ENCODE measurements at places on chromosomes 6 and 20.

DNA sequence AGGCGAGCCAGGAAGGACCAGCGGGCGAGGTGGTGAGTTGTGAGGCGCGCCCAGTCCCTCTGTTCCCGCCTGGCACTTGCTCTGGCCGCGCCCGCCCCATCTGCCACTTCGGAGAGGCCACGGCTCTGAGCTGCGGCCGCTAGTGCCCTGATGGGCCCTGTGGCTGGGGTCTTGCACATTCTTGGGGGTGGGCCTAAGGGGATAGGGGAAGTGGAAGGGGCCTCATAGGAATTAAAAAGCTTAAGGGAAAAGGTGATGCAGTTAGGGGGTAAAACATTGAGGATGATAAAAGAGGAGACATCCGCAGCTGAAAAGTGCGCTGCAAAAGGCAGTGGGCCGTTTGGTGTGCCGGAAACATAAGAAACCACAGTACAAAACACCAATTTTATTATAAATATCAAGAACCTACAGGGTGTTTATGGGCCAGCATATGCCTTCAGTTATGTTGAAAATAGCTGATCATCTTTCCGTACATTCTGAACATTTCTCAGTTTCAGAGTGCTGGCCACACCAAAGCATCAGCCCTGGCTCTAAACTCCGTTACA lies 1.1 kb upstream of the PSMB8 start:
- DNase-seq: no peak

DNA sequence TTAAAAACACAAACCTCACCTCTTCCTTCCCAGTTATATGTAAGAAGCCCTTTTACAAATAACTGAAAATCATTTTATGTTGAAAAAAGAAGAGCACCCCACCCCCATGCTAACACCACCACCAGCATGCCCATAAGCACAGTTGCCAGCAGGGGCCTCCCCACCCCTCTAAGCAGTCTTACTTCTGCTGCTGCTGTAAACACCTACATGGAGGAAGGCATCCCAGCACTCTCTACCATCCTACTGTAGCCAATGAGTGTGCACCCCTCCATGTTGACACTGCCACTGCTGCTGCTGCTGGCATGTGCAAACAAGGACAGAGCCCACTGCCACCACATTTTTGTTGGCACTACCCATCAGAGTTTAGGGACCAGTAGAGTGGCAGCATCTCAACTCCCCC lies 49.6 kb upstream of the PHIP start:
- DNase-seq: no peak

DNA sequence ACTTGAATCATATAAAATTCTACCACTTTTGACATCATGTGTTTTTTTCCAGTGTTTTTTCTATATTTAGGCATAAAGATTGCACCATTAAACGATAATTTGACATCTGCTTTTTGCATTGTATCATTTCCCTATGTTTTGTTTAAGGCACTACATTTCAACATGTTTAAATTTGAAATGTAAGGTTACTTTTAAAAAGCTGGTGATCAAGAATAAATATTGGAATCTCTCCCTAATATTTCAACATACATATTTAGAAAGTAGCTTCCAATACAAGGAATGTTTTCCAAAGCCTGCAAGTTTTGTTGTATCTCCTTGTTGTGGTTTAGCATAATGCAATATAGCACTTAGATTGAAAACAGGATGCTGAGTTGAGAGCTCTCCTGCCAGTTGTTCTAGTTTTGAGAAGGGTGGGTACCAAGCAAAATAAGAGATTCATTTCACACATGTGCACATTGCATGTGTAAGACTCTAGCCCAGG lies 76.5 kb downstream of the SYNJ2 start:
- no peak for DNase-seq

DNA sequence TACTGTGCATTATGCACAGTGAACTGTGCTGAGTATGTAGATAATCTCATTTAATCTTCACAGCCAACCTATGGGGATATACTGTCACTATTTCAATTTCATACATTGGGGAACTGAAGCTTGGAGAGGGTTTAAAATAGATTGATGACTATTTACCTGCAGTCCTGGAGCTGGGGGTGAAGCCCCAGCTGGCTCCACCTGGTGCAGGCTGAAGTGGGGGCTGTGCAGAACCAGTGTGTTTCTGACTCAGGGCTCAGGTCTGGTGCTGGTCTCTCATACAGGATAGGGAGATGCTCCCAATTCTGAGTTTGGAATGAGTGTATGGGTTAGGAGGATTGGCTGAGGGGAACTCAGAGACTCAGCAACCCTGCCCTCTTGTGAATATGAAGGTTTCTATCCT lies 176.1 kb upstream of the CEP162 start:
- no peak for DNase-seq

DNA sequence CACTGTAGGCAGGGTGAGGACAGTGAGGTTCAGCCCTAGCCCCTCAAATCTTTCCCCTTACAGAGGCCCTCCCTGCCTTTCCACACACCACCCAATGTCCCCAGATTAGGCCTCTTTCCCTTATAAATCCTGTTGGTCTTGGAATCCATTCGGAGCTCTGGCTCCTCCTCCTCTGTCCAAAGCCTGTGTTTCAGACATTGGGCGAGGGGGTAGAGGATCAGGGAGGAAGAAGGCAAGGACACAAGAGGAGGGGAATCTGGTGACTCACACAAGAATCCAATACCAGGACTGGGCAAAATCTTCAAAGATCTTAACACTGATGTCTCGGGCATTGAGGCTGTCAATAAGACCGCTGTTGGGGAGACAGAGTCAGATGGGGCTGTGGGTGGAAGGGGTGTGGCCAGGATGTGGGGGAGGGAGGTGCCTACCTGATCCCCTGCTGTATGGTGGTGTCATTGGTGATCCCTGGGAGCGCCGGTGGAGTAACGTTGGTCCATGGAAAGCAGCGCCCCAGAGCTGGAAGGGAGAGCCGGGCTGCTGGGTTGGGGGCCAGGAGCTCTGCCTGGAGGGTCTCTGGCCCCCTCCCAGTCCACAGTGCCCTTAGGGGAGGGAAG lies 7.6 kb downstream of the SLC44A4 start:
- DNase-seq: no peak

GRCh38 chr20:8996817-8997512 lies 71.9 kb upstream of the PLCB4 start:
- DNase-seq: no peak

- no peak for DNase-seq
Measured at GRCh38 chr6:93293872-93294271, 125.5 kb downstream of the EPHA7 start.

- DNase-seq: no peak
Measured at GRCh38 chr20:25422032-25422431, 14.6 kb downstream of the GINS1 start.

DNA sequence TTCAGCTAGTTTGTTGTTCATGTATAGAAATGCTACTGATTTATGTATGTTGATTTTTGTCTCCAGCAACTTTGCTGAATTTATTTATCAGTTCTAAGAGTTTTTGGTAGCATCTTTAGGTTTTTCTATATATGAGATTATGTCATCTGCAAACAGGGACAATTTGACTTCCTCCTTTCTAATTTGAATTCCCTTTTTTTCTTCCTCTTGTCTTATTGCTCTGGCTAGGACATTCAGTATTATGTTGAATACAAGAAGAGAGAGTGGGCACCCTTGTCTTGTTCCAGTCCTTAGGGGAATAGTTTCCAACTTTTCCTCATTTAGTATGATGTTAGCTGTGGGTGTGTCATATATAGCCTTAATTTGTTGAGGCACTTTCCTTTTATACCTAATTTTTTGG lies 58.2 kb downstream of the CDH26 start:
- DNase-seq: no peak

DNA sequence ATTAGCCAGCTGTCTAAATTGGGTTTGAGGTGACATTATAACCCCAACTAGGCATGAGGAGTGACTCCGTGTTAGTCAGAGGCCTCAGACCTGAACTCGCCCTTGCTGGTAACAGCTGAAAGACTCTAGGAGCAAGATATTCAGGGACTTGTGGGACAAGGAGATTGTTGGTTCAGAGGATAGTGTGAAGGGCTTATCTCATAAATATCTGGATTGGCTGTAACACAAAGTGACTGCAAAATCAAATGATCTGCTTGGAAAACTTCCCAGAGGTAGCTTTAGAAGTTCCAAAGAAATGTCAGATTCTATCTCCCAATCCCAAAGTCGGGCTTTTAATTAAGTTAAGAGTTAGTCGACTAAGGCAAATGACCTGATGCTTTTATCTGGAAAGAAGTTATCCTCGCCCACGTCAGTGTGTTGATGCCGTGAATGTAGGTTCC lies 72.4 kb downstream of the TULP4 start:
- DNase-seq: no peak

DNA sequence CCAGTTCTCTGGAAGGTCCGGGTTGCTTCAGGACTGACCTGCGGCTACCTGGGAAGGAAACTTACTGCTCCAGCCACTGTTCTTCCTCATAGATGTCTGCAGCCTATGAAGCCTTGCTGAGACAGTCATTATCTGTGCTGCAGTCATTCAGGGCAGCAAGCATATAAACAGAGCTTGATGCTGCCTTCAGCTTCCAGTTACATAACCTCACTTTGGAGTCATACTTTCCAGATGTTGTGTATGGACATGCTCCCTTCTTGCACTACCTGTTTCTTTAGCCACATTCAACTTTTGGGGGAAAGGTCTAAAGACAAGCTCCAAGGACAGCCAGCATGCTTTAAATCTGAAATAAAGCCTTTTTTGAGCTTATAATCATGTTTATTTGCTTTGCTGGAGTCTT lies 98.1 kb downstream of the SLC24A3 start:
- DNase-seq: no peak

DNA sequence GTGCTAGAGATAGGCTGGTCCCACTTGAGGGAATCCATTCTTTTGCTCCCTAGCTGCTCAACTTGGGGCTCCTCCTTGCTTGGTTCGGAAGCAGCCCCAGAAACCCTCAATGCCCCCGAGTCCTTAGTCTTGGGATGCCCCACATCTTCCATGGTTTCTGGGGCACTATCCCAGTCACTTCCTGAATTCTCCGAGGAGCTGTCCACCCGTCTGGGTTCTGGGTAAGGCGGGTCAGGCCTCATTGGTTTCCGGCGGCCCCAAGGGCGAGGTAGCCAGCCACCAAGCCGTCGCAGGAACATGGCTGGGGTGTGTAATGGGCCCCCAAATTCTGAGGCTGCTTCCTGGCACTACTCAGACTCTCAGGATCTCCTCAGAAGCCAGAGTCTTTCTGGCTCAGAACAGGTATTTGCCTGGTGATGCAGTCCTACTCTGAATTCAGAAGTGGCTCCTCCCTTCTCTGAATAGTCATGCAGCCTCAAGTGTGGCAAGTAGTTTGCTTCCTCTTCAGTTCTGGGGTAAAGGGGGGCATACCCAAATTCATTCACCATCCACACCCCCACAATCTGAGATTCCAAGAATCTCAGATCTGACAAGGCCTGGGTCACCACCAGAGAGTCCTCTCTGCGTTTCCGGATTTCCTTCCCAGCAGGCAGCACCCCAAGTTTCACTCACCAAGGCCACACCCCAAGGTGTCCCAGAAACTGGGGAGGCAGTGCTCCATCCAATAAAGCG lies 763 bp downstream of the C6orf47 start:
- DNase-seq: no peak

DNA sequence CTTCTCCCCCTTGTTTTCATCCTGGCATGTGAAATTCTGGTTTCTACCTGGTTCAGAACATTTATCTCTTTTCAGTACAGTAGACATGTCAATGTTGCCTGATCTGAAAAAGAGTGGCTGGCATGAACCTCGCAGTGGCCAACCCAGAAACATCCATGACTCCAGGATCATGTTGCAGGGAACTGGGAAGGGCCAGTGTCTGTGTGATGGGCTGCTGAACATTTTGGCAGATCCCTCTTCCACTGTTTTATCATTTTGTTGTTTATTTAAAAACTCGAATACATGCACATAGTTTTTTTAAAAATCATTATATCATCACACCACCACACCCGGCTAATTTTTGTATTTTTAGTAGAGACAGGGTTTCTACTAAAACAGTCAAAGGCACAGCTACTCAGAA lies 19.0 kb downstream of the WFDC3 start:
- DNase-seq: no peak

DNA sequence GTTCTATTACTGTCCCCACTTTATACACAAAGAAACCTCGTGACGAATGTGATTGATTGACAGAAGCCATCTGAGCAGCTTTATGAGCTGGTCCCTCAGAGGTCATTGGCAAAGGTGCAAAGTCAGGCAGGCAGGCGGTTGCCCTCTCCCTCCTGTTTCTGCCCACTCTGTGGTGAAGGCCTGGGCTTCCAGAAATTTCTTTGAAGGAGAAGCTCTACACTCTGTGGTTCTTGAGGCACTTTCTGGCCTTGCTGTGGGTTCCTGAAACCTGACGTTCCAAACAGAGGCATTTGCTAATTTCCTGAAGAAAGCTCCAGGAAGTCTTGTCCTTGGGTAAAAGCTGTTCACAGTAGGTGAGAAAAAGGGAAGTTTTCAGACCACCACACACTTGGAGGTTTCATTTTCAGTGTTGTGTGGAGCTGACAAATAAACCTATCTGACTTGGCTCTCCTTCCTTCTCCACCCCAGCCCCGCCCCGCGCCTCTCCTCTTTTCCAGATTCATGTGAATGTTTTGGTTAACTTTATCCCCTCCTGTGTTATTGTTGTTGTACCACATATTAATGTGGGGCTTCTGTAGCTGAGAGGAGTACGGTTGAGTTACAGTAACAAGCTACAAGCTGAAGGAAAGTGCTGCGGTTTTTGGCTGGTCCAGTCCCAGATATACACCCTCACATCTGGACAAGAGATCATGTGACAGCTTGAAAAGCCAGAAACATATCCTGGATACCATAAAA lies 274.1 kb downstream of the CLIC5 start:
- DNase-seq: peak; percentile 23

- DNase-seq: no peak
Measured at GRCh38 chr6:35041086-35041861, 99.9 kb downstream of the TCP11 start.
